ENCODE measurements at places on chromosomes 1 and 21. TPM values are rescaled to one million over a fixed set of nuclear protein-coding genes. Genes with fewer than 3 reads are reported as not detected.

The ETV3 gene
- total RNA-seq: 9.0 TPM

The SPATA21 gene
- total RNA-seq: not detected

The CD164L2 gene
- total RNA-seq: not detected

The CXADR gene
- total RNA-seq: 25.8 TPM

DNA sequence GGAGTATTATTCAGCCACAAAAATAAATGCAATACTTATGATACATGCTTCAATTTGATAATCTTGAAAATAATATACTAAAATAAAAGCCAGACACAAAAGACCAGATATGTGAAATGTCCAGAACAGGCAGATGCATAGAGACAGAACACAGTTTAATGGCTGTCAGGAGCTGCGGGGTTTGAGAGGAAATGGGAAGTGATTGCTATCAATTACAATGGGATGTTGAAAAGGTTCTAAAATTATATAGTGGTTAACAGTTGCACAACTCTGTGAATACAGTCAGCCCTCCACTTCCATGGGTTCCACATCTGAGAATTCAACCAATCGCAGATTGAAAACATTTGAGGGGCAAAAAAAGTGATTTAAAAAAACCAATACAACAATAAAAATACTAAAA, 54.0 kb downstream of the LTN1 start:
- no peak for DNase-seq

DNA sequence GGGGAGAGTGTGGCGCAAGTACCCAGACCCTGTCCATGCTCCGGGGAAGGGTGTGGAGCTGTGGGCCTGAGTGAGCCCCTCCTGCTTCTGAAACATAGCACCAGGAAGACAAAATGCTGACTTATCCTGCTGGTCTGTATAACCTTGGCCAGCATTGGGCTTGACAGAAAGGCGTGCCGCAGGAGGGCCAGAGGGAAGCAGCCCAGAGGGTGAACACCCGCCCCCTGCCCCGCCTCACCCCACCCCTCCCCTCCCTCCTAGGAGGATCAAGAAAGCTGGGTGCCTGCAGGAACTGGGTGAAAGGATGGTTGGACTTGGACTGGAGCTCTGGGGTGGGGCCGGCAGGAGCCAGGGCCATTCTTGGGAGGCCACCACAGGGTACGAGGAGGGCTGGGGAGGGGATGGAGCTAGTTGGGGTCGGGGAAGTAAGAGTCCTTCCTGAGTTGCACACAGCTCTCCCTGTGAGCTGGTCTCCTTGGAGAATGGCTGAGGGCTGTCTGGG, 27.1 kb downstream of the PTPRF start:
- no peak for DNase-seq

DNA sequence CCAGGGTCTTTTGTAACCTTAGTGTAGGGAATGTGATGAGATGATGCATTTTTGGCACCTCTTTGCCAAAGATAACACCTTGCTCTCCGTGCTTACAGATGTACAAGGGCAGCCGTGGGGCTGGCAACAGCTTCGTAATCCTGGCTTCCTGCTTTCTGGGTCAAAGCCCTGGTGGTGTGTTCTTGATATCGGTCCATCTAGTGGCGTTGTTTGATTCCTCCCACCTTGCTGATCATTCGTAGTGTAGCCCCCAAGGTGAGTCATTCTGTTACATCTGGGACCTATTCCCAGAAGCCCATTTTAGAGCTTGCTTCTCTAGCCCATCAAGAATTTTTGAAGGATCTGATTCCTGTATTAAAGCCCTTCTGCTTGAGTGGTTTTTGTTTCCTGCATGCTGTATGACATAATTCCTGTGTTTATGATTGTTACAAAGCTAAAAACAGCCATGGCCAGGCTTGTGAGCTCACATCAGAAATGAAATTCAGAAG, 7.0 kb upstream of the CCT8 start:
- DNase-seq: no peak

GRCh38 chr1:156090138-156090839, 8.0 kb upstream of the MEX3A start:
- no peak for DNase-seq

- no peak for DNase-seq
Measured at GRCh38 chr1:91243171-91243570, 161.5 kb downstream of the HFM1 start.

DNA sequence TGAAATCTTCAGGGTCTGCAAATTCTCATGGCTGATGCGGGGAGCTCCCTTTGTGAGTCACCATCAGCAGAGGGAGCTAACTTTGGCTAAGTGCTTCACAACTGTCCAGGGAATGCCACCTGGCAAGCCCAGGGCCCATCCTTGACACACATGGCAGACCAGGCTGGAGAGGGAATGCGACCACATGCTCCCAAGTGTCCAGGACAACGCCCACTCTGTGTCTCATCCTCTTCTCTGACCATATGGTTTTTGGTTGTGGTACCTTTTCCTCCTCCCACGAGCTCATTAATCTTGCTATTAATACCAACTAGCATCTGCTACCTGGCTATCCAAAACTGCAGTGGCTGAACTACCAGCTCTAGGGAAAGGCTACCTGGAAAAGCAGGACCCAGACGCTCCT, 37.1 kb upstream of the CLSTN1 start:
- DNase-seq: no peak

DNA sequence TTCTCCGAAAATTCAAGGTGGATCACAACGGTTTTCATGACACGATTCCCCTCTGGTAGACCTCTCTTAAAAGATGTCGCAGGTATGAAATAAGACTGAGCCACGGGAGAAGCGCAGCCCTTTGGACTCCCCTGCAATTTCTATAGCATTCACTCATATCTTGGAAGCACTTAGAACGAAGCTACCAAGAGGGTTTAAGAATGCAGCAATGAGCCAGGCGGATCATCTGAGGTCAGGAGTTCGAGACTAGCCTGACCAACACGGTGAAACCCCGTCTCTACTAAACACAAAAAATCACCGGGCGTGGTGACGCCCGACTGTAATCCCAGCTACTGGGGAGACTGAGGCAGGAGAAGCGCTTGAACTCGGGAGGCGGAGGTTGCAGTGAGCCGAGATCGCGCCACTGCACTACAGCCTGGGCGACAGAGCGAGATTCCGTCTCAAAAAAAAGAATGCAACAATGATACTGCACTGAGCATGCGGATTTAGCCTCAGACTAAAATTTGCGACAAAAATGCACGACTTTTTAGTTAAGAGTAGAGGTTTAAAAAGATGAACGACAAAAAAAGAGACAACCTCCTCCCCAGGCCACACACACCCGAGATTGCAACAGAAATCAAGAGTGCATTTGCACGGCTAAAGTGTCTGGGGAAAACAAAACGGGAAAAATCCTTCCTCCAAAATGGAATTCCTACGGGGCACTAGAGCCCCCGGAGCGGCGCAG, 743 bp downstream of the TOMM20 start:
- no peak for DNase-seq

GRCh38 chr1:81549588-81550127, 251.1 kb upstream of the ADGRL2 start:
- no peak for DNase-seq

DNA sequence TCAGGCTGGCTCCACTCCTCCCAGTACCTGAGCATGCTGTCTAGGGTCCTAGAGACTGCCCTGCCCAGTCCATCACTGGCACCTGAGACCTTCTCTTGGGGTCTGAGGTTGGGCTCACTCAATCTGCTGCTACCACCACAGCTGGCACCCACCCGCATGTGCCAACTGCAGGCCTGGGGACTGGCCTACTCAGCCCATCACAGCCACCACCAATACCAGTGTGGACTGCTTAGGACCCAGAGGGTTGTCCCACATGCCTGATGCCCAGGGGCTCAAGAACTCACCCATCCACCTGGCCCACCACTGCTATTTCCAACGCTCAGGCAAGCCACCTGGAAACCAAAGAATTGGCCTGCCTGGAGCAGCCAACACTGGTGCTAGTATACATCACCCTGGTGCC, 63.5 kb downstream of the CYP4B1 start:
- no peak for DNase-seq

DNA sequence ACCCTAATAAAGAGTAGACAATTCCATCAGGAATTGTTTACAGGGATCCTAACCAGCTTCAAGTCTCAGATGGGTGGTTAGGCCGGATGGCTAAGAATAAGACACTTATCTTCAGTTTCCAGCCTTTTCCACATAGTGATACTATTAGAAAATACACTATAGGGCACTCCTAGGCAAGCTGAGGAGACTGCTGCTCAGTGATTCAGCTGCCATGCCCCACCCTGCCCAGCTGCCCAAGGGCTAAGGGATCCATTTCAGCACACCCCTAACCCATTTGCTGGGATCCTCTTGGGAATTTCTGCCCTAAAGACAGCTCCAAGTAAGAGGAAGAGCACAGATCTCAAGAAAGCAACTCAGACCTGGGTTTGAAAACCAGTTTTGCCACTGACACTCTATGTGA, 31.9 kb downstream of the PLPP3 start:
- DNase-seq: no peak

All from right atrium auricular region (tissue), 2 donors.